Spinal cord (tissue), 10 donors: ENCODE measurements at places on chromosomes 12 and 14.

DNA sequence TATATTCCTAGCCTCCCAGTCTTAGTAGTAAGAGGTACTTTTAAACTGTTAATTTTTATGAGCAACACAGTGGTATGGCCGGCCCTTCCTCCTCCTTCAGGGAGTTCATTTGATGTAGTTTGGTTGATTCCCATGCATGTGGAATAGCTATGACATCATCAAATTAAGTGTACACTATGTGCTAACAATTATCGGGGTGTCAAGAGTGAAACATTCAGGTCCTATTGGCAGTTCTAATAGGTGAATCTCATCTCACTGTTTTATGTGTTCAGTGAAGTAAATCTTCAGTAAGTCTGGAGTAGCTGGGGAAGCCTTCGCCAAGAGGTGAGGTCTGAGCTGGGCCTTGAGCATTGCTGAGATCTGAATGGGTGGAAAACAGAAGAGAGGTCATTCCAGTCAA lies 656.5 kb downstream of the DIO2 start:
- DNase-seq: no peak

- no peak for DNase-seq
Observed at GRCh38 chr12:27824126-27824842, 44.2 kb upstream of the MANSC4 start.

GRCh38 chr12:26340649-26341048 lies 145.3 kb downstream of the SSPN start:
- no peak for DNase-seq

DNA sequence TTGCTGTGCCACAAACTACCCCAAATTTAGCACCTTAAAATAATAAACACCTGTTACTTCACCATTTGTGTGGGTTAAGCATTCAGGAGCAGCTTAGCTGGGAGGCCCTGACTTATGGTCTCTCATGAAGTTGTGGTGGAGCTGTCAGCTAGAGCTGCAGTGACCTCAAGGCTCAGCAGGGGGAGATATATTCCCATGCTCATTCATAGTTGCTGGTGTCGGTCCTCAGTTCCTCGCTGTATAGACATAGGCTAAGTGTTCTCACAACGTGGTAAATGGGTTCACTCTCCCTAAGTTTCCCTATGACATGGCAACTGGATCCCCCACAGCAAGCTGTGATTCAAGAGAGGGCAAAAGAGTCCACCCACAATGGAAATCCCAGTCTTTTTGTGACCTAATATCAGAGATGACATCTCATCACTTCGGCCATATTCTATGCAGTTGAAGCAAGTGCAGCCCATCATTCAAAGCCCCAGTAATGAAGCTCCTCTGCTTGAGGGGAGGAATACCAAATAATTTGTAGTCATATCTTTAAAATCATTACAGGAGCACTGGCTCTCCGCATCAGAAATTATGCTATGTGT lies 41.1 kb downstream of the PRB3 start:
- DNase-seq: peak; percentile 2

DNA sequence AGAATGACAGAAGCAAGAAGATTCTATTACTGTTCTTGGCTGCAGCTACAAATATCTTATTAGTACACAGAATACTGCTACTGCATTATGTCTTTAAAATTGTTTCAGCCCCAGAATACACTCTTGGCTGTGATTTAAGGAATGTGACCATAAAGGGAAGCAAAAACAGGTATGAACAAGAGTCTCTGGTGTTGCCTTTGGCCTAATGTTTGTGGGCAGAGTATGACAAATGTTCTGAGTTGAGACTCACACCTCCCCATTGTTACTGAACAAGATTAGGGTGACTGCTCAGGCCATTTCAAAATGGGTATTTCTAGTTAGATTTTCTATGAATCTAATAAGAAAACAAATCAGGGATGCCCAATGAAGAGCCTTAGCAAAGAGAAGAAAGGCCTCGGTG lies 28.5 kb downstream of the TTC6 start:
- DNase-seq: no peak

GRCh38 chr12:30814295-30814655 lies 59.5 kb upstream of the CAPRIN2 start:
- no peak for DNase-seq
